Naive thymus-derived CD8-positive, alpha-beta T cell (primary cell): ENCODE measurements at places on chromosomes 6 and 20. TPM values are rescaled to one million over a fixed set of nuclear protein-coding genes. Genes with fewer than 3 reads are reported as not detected.

GRCh38 chr6:30155520-30156261, 5.3 kb downstream of the TRIM10 start:
- peaks cover 3% of the 10 kb centered on the region for H3K4me1 ChIP-seq
- DNase-seq, result no peak
- H3K27ac ChIP-seq, result no peak overlapping the region
- no peak overlapping the region for H3K4me3 ChIP-seq
- peaks cover 17% of the 10 kb centered on the region for H3K27me3 ChIP-seq

GRCh38 chr20:63844511-63844991, 13.5 kb upstream of the ZBTB46 start:
- H3K4me1 ChIP-seq, result peaks cover 20% of the 10 kb centered on the region
- no peak overlapping the region for H3K4me3 ChIP-seq
- H3K36me3 ChIP-seq, result no peaks in the 10 kb centered on the region
- no peak for DNase-seq

DNA sequence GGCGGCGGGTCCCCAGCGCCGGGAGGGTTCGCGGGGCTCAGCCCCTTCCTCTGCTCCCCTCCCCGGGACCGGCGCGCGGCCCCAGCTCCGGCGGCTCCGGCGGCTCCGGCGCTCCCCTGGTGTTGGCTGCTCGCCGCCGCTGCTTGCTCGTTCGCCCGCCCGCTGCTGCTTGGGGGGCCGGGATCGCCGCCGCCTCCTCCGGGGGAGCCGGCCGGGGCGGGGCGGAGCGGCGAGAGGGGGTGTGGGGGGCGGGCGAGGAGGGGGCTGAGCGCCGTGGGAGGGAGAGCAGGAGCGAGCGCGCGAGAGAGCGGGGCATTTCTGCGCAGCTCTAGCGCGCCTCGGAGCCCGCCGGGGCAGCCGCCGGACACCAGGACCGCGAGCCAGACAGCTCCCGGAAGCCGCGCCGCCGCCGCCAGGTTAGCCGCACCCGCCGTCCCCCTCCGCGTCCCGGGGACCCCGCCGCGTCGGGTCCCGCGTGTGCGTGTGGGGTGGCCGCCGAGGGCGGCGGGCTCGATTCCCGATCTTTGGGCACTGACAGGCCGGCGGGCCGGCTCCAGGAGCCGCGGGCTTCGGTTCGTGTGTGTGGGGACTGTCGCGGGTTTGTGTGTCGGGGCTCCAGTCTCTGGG, 62.0 kb upstream of the EPB41L1 start:
- H3K4me3 ChIP-seq, result peak overlapping the region; percentile 94
- DNase-seq, result peak; percentile 9
- peaks cover 18% of the 10 kb centered on the region for H3K4me1 ChIP-seq
- peaks cover 8% of the 10 kb centered on the region for H3K36me3 ChIP-seq
- peaks cover 33% of the 10 kb centered on the region for H3K27me3 ChIP-seq

DNA sequence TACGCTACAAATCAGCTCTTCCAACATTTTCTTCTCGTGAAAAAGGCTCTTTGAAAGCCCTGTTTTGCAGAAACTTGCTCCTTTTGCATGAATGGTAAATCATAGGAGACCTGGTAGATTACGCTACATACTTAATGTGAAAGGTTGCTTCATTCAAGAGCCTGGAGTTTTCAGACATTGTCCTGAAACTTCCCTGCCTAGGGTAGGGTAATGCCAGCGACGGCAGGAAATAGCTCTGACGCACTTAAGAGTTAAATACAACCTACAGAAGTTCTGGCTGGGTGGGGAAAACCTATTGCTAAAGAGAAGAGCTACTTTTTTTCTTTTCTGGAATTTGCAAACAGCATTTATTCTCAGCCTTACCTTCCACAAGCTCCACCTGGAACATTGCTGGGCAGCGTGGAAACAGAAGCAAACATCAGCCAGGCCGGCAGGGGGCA, 144.5 kb downstream of the LPA start:
- no peaks in the 10 kb centered on the region for H3K36me3 ChIP-seq
- peak overlapping the region; percentile 83 for H3K27ac ChIP-seq
- peaks cover 16% of the 10 kb centered on the region for H3K27me3 ChIP-seq
- H3K4me1 ChIP-seq, result peaks cover 27% of the 10 kb centered on the region

DNA sequence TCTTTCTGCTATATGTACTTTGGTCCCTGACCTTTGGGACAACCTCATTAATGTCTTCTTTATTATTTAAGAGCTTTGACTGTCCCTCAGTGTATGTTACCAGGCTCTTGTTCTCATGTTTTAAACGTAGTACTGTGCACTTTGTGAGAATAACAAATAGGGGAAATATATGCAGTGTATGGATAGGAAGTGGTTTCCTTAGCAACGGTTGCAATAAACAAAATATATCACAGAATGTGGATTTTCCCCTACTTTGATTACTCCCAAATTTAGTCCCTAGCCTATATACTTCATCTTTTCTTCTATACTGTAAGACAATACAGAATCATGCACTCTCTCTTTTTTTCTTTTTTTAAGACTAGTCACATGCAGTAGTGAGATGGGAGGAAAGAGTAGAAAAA, 123.8 kb upstream of the AKIRIN2 start:
- no peaks in the 10 kb centered on the region for H3K36me3 ChIP-seq
- no peak overlapping the region for H3K27ac ChIP-seq
- H3K27me3 ChIP-seq, result peaks cover 5% of the 10 kb centered on the region
- H3K4me1 ChIP-seq, result peaks cover 11% of the 10 kb centered on the region
- no peak overlapping the region for H3K4me3 ChIP-seq

- H3K27ac ChIP-seq, result no peak overlapping the region
- no peaks in the 10 kb centered on the region for H3K27me3 ChIP-seq
- no peaks in the 10 kb centered on the region for H3K36me3 ChIP-seq
- H3K4me1 ChIP-seq, result peaks cover 26% of the 10 kb centered on the region
- no peak overlapping the region for H3K4me3 ChIP-seq
These were observed 165.2 kb downstream of the BCAS1 start for GRCh38 chr20:53905019-53905819.

GRCh38 chr20:43731927-43732326, 5.1 kb upstream of the GTSF1L start:
- H3K27ac ChIP-seq, result no peak overlapping the region
- no peak for DNase-seq
- H3K4me1 ChIP-seq, result peaks cover 53% of the 10 kb centered on the region
- H3K27me3 ChIP-seq, result no peaks in the 10 kb centered on the region

DNA sequence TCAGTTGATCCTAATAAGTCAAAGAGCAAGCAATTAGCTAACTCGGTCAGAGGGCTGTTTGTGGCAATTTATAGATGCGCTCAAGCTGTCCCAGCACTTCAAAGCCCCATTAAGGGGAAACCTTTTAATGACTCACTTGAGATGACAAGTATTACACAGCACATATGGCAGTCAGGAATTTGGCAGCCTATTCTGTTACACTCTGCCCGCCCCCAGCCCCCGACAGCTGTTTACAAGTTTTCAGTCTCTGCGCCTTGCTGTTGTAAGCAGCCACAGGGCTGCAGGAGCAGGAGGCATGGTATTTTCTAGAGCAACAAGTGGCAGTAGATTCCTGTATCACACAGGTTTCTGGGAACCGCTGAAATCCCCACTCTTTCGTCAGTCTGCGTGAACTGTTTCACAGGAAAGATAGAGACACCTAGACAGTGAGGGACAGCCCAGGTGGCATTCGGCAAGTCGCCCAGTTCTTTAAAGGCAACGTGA, 263.0 kb downstream of the FOXC1 start:
- no peak for DNase-seq
- no peak overlapping the region for H3K27ac ChIP-seq
- H3K27me3 ChIP-seq, result no peaks in the 10 kb centered on the region
- no peaks in the 10 kb centered on the region for H3K4me1 ChIP-seq
- peaks cover 4% of the 10 kb centered on the region for H3K36me3 ChIP-seq
- no peak overlapping the region for H3K4me3 ChIP-seq

DNA sequence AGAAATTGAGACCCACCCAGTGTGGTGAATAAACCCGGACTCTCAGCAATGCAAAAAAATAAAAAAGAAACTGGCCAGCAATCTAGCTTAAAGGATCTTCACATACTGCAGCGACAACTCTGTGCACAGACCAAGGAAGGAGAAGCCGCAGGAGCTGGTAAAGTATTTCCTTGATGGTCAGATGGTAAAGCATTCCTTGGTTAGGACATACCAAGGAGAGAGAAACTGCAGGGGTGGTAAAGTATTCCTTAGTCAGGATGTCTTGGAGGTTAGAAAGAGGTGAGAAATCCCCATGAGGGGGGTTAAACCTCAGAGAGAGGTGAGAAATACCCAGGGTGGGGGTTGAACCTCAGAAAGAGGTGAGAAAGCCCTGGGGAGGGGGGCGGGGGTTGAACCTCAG, 86.8 kb downstream of the PLG start:
- no peak overlapping the region for H3K27ac ChIP-seq
- no peaks in the 10 kb centered on the region for H3K27me3 ChIP-seq
- H3K4me3 ChIP-seq, result no peak overlapping the region
- no peak for DNase-seq
- no peaks in the 10 kb centered on the region for H3K36me3 ChIP-seq

GRCh38 chr20:64067733-64068307, 4.8 kb downstream of the TCEA2 start:
- no peak overlapping the region for H3K27ac ChIP-seq
- DNase-seq, result no peak
- H3K27me3 ChIP-seq, result no peaks in the 10 kb centered on the region
- no peak overlapping the region for H3K4me3 ChIP-seq

RIPPLY2 gene
- not detected for total RNA-seq

SFTA2 gene
- total RNA-seq, result not detected

VGLL2 gene
- not detected for total RNA-seq

NEURL2 gene
- total RNA-seq, result 5.0 TPM
